ENCODE measurements at places on chromosomes 3 and 15.

GRCh38 chr3:42685891-42686820 is 819 bp downstream of the KLHL40 start:
- H3K4me3 ChIP-seq: no peak overlapping the region
- H3K27ac ChIP-seq: no peak overlapping the region
- H3K4me1 ChIP-seq: no peaks in the 10 kb centered on the region

- H3K4me1 ChIP-seq: no peaks in the 10 kb centered on the region
- DNase-seq: no peak
- H3K4me3 ChIP-seq: no peak overlapping the region
- no peaks in the 10 kb centered on the region for H3K36me3 ChIP-seq
- no peaks in the 10 kb centered on the region for H3K27me3 ChIP-seq
Measured at GRCh38 chr15:58951388-58952007, 18.0 kb upstream of the SLTM start.

DNA sequence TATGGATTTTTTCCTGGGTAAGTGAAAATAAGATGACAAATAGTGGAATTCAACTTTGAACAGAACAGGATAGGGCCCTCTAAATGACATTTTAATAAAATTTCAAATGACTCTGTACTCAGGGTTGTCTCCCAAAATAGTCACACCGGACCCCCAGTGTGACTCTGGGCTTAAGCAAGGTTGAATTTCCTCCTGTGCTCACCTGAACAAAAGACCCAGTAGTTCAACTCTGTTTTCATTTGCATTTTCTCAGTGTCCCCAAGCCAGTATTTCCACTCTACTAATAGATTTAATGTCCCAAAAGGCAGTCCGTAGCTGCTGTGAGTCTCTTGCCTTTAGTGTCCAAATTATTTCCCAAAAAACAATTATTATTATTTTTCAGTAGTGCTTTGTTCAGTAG is 296.6 kb downstream of the PLOD2 start:
- H3K4me1 ChIP-seq: no peaks in the 10 kb centered on the region
- no peak for DNase-seq
- no peak overlapping the region for H3K4me3 ChIP-seq

GRCh38 chr15:70053716-70054229 is 43.9 kb downstream of the TLE3 start:
- H3K36me3 ChIP-seq: peaks cover 80% of the 10 kb centered on the region
- no peak overlapping the region for H3K27ac ChIP-seq
- H3K4me3 ChIP-seq: no peak overlapping the region
- no peak for DNase-seq

- no peaks in the 10 kb centered on the region for H3K27me3 ChIP-seq
- H3K27ac ChIP-seq: no peak overlapping the region
- DNase-seq: no peak
- no peaks in the 10 kb centered on the region for H3K36me3 ChIP-seq
- H3K4me1 ChIP-seq: peaks cover 10% of the 10 kb centered on the region
- no peak overlapping the region for H3K4me3 ChIP-seq
Measured at GRCh38 chr15:84917452-84917851, 33.0 kb downstream of the SLC28A1 start.

DNA sequence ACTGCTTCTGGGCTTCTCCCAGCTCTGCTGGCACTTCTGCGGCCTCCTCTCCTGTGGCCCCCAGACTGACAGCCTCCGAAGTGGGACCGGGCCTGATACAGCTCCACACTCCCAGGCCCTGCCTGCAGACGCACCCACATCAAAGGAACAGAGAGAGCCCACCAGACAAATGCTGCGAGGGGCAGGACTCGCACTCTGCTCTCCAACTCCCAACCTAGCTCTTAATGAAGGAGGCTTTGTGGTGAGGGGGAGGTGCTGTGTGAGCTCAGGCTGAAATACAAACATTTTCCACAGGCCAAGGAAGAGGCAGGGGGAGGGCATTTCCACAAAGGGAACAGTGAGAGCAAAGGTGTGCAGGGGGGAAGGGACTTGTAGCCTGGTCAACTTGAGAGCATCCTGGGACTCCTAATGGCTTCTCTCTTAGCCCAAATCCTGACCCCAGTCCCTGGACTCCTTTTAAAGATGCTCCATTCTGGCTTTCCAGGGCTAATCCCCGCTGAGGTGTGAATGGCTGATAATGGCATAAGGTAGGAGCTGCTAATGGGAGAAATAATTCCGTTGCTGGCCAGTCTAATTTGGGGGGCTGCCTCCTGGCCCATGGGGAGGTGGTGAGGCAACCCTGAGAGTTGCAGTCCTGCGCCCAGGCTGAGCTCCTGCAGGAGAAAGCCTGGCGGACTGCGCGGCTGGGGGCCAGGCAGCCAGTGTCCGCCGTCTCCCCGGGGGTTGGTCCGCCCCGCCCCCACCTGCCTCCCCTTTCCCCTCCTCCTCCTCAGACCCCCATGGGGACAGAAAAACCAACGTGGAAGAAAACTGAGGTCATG is 9.6 kb downstream of the LINGO1 start:
- H3K27me3 ChIP-seq: no peaks in the 10 kb centered on the region
- H3K4me1 ChIP-seq: no peaks in the 10 kb centered on the region
- H3K27ac ChIP-seq: no peak overlapping the region

GRCh38 chr3:1998739-1999138 is 99.9 kb upstream of the CNTN4 start:
- no peak overlapping the region for H3K4me3 ChIP-seq
- no peaks in the 10 kb centered on the region for H3K4me1 ChIP-seq
- no peaks in the 10 kb centered on the region for H3K27me3 ChIP-seq
- no peak for DNase-seq
- H3K36me3 ChIP-seq: no peaks in the 10 kb centered on the region

GRCh38 chr3:109442531-109442930 is 105.2 kb upstream of the DPPA4 start:
- DNase-seq: no peak
- H3K4me3 ChIP-seq: no peak overlapping the region
- no peaks in the 10 kb centered on the region for H3K27me3 ChIP-seq
- H3K27ac ChIP-seq: no peak overlapping the region

DNA sequence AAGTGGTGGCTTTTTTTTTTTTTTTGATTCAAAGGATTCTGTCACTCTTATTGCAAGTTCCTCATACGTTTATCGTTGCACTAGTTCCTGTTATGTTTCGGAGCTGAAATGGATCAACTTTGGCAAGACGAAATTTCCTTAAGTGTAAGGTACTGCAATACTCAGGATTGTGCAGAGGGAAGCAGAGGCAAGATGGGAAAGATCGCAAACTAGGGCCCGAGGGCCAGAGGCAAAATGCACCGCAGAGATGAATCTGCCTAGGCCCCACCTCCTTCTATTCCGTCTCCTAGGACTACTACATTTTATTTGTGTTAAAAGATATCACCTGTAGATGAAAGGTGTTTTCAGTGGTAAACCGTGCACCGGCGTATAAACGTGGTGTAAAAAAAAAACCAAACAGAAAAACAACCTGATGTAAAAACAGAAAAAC is 331 bp downstream of the RNU6-1 start:
- DNase-seq: peak; percentile 64
- peak overlapping the region; percentile 80 for H3K4me3 ChIP-seq
- H3K27ac ChIP-seq: peak overlapping the region; percentile 99
- H3K27me3 ChIP-seq: peaks cover 4% of the 10 kb centered on the region

- H3K4me3 ChIP-seq: peak overlapping the region; percentile 95
- no peak for DNase-seq
- peaks cover 8% of the 10 kb centered on the region for H3K4me1 ChIP-seq
- H3K36me3 ChIP-seq: no peaks in the 10 kb centered on the region
Measured at GRCh38 chr3:69738315-69738714, 949 bp upstream of the MITF start.

- peak overlapping the region; percentile 97 for H3K27ac ChIP-seq
- H3K4me3 ChIP-seq: no peak overlapping the region
- DNase-seq: no peak
- H3K36me3 ChIP-seq: no peaks in the 10 kb centered on the region
Measured at GRCh38 chr15:68792901-68793766, 27.6 kb downstream of the ANP32A start.

GRCh38 chr3:88462230-88462629 is 312.5 kb downstream of the C3orf38 start:
- H3K27ac ChIP-seq: no peak overlapping the region
- DNase-seq: no peak
- no peak overlapping the region for H3K4me3 ChIP-seq
- H3K4me1 ChIP-seq: no peaks in the 10 kb centered on the region

GRCh38 chr3:72836923-72837322 is 11.3 kb downstream of the SHQ1 start:
- no peaks in the 10 kb centered on the region for H3K4me1 ChIP-seq
- peaks cover 14% of the 10 kb centered on the region for H3K36me3 ChIP-seq
- H3K4me3 ChIP-seq: no peak overlapping the region
- no peak overlapping the region for H3K27ac ChIP-seq

GRCh38 chr3:38573556-38573955 is 75.9 kb downstream of the SCN5A start:
- no peaks in the 10 kb centered on the region for H3K36me3 ChIP-seq
- no peaks in the 10 kb centered on the region for H3K27me3 ChIP-seq
- H3K4me1 ChIP-seq: no peaks in the 10 kb centered on the region
- H3K4me3 ChIP-seq: no peak overlapping the region
- no peak overlapping the region for H3K27ac ChIP-seq

GRCh38 chr3:197430934-197431333 is 124.8 kb downstream of the BDH1 start:
- H3K4me3 ChIP-seq: no peak overlapping the region
- peaks cover 11% of the 10 kb centered on the region for H3K4me1 ChIP-seq
- DNase-seq: peak; percentile 66
- H3K27me3 ChIP-seq: no peaks in the 10 kb centered on the region
- no peak overlapping the region for H3K27ac ChIP-seq

DNA sequence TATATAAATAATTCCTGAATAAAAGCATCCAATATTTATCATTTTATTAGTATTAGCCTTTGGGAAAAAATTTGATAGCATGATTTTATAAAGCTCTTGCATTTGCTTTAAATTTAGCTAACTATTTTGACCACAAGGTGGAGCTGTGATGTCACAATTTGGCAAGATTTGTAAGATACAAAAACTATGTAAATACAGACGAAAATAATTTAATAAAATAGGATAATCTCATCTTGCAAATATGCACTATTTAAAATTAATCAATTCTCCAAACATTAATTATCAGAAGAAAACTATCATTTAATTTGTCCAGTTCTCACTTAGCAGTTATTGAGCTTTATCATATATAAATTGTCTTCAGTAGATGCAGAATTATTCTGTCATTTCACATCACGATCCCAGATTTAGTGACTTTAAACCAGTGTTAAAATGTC is 95.4 kb downstream of the PLOD2 start:
- no peak for DNase-seq
- H3K4me1 ChIP-seq: no peaks in the 10 kb centered on the region
- H3K27ac ChIP-seq: no peak overlapping the region

GRCh38 chr3:10223676-10224639 is 24.3 kb upstream of the TATDN2 start:
- no peaks in the 10 kb centered on the region for H3K36me3 ChIP-seq
- no peaks in the 10 kb centered on the region for H3K4me1 ChIP-seq
- DNase-seq: no peak
- no peak overlapping the region for H3K27ac ChIP-seq

GRCh38 chr3:10697918-10698317 is 118.1 kb upstream of the SLC6A11 start:
- H3K4me3 ChIP-seq: no peak overlapping the region
- no peak overlapping the region for H3K27ac ChIP-seq
- DNase-seq: no peak
- no peaks in the 10 kb centered on the region for H3K4me1 ChIP-seq
- no peaks in the 10 kb centered on the region for H3K27me3 ChIP-seq

GRCh38 chr15:91950631-91951329 is 97.3 kb downstream of the SLCO3A1 start:
- H3K4me3 ChIP-seq: no peak overlapping the region
- H3K36me3 ChIP-seq: no peaks in the 10 kb centered on the region
- no peaks in the 10 kb centered on the region for H3K27me3 ChIP-seq
- no peak overlapping the region for H3K27ac ChIP-seq
- DNase-seq: no peak

GRCh38 chr15:63600001-63600615 is 2.9 kb downstream of the FBXL22 start:
- DNase-seq: no peak
- peaks cover 36% of the 10 kb centered on the region for H3K4me1 ChIP-seq
- H3K36me3 ChIP-seq: no peaks in the 10 kb centered on the region
- no peaks in the 10 kb centered on the region for H3K27me3 ChIP-seq

DNA sequence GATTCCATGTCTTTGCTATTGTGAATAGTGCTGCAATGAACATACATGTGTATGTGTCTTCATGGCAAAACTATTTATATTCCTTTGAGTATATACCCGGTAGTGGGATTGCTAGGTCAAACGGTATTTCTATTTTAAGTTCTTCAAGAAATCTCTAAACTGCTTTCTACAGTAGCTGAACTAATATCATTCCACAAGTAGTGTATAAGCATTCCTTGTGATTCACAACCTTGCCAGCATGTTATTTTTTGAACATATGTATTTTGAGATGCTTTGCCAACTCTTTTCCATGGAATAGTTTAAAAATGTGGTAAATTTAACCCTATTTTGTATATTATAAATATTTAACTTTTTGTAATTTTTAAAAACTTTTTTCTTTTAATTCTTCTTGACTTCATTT is 592.7 kb upstream of the NAALADL2 start:
- no peak overlapping the region for H3K27ac ChIP-seq
- no peaks in the 10 kb centered on the region for H3K4me1 ChIP-seq

DNA sequence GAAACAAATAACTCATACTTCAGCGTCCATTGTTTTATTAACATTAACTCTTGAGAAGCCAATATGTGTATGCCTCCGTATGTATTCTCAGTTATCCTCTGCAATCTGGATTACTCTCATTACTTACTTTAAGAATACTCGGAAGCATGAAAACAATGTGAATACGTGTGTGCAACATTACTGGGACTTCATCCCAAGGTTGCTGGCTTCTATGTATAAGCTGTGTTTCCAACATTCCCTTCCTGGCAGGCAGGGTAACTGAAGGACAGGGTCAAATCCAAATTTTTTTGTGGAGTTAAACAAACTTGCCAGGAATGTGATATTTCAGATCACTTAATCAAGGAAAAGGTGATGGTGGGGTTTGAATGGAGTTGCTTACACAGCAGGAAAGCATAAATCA is 34.5 kb upstream of the NR1I2 start:
- no peaks in the 10 kb centered on the region for H3K4me1 ChIP-seq
- H3K27ac ChIP-seq: no peak overlapping the region
- no peak overlapping the region for H3K4me3 ChIP-seq
- H3K27me3 ChIP-seq: no peaks in the 10 kb centered on the region

DNA sequence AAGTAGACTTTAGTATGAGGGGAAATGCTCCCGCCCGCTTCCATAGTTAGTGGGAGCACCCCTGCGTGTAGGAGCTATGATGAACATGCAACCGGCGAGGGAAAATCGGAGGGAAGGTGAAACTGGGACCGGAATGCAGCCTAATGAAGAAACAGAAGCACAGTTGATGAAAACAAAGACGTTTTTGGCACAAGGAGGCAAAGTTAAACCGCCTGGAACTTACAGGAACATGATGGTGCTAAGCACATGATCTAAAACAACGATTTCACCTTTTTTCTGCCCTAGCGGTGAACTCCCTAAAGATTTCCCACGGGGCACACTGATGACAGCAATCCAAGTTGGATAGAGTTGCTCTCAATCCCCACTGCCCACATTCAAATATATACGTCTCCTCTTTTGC is 49.4 kb upstream of the SPATA12 start:
- H3K27me3 ChIP-seq: no peaks in the 10 kb centered on the region
- no peak overlapping the region for H3K4me3 ChIP-seq
- H3K36me3 ChIP-seq: no peaks in the 10 kb centered on the region
- H3K27ac ChIP-seq: peak overlapping the region; percentile 86
- peak; percentile 24 for DNase-seq

GRCh38 chr3:184240384-184241140 is 8.2 kb downstream of the ALG3 start:
- no peak overlapping the region for H3K27ac ChIP-seq
- H3K4me1 ChIP-seq: no peaks in the 10 kb centered on the region
- DNase-seq: peak; percentile 68
- H3K27me3 ChIP-seq: no peaks in the 10 kb centered on the region
- no peak overlapping the region for H3K4me3 ChIP-seq

Measured in kidney (tissue), 22 donors.